ENCODE measurements at places on chromosomes 6 and 20.

- no peak for DNase-seq
These were observed 146.2 kb downstream of the MMS22L start for GRCh38 chr6:97136626-97137358.

- no peak for DNase-seq
These were observed 64.3 kb downstream of the CDH22 start for GRCh38 chr20:46243707-46244628.

DNA sequence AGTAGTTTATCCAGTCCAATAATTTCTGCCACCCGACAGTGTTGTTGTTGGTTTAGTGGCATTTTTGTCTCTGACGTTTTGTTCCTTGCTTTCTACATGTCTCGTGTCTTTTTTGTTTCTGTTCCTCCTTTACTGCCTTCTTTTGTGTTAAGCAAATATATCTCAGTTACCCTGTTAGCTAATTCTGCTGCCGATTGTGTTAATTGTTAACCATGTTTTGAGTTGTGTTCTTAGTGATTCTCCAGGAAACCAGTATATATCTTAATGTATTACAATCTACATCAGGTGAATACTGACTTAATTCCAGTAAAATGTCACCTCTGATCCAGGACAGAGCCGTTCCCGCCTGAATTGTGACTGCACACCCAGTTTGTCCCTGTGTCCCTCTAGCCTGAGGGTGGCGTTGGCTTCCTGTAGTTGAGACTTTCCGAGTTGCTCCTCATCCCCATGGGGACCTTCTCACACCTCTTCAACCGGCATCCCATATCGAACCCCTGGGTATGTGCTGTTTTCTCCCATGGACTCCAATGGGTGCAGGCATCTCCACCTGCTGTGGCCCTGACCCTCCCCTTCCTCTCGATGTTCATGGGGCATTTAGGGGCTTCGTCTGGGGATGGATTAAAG, 35.8 kb upstream of the BHLHE23 start:
- DNase-seq = no peak

- no peak for DNase-seq
These were observed 5.1 kb downstream of the TP53RK start for GRCh38 chr20:46683939-46684750.

DNA sequence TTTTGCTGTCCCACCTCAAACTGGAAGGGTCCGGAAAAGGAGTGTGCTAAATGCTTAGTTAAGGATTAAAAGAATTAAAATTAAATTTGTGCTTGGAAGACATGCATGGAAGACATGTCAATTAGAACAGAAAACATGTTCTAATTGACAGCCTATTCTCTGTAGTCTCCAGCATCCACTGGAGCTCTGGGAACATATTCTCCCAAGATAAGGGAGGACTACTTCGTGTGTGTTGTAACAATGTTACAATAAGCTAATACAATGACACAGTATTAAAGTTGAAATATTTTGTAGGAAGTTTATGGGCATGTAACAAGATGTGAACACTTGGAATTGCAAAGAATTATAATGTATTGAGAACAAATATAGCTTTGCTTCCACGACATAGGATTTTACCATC, 567.4 kb upstream of the CITED2 start:
- DNase-seq = no peak

GRCh38 chr6:37624606-37625574, 72.8 kb downstream of the MDGA1 start:
- no peak for DNase-seq

- no peak for DNase-seq
These were observed 45.5 kb upstream of the SNAP25 start for GRCh38 chr20:10172998-10173655.

DNA sequence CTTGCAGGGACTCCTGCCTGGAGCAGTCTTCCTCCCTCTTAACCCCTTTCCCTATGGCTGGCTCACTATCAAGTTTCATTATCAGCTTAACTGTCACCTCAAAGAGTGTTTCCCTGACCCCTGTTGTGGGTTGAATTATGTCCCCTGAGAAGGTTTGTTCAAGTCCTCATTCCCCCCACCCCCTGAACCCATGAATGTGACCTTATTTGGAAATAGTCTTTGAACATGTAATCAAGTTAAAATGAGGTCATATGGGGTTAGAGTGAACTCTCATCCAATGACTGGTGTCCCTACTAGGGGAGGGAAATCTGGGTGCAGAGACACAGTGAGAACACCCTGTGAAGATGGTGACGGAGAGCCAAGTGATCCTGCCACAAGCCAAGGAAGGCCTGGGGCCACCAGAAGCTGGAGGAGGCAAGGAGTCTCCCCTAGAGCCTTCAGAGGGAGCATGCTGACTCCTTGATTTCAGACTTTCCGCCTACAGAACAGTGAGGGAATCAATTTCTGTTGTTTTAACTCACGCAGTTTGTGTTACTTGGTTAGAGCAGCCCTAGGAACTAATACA, 165.2 kb upstream of the TOP1 start:
- DNase-seq = no peak

GRCh38 chr20:50111120-50111828, 1.7 kb downstream of the UBE2V1 start:
- DNase-seq = no peak

GRCh38 chr6:116106146-116106545, 5.5 kb downstream of the NT5DC1 start:
- no peak for DNase-seq

GRCh38 chr6:20826378-20826777, 292.1 kb downstream of the CDKAL1 start:
- DNase-seq = no peak

- no peak for DNase-seq
These were observed 34.1 kb downstream of the TNXB start for GRCh38 chr6:32074996-32075532.

DNA sequence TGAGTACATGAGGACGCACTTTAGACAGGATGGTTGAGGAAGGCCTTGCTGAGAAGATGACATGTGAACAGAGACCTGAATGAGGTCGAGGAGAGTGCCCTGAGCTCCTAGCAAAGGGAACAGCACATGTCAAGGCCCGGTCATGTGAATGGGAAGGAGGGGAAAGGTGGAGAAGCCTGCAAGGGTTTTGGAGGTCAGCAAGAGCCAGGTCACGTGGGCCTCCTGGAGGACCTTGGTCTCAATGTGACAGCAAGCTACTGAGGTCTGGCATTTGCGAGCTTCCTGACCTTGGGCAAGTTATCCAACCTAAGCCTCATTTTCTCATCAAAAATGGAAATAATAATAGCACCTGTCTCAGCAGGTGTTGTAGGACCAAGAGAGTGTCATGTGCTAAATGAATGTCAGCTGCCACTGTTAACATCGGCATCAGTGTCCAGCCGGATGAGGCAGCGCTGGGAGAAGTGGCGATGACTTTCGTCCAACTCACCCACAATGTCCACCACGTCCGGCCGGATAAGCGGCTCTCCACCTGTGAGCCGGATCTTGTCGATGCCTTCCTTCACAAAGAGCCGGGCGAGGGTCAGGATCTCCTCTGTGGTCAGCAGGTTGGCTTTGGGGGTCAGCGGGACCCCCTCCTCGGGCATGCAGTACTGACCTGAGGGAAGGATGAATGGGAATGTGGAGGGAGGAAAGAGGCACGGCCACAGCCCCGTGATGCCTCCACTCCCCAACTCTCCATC, 8.9 kb downstream of the MOCS1 start:
- no peak for DNase-seq

DNA sequence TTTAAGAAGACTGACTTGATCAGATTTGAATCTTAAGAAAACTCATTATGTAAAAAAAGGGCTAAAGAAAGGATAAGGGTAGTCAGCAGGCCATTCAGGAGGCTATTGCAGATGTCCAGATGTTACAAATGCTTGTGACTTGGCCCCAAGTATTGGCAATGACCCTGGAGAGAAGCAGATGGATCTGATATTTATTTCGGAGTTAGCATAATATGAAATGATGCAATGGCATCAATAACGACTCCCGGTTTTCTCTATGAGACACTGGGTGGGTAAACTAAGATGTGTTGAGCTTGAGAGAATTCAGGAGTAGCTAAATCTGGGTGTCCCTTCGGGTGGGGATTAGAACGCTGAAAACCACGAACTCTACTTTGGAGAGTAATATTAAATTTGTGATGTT, 149.7 kb downstream of the LAMA2 start:
- no peak for DNase-seq

GRCh38 chr6:39853604-39854003, 61.4 kb downstream of the DAAM2 start:
- peak; percentile 39 for DNase-seq

- DNase-seq = no peak
These were observed 109.2 kb upstream of the OGFRL1 start for GRCh38 chr6:71179249-71179885.

GRCh38 chr6:29926413-29927274, 15.7 kb upstream of the HLA-A start:
- no peak for DNase-seq

DNA sequence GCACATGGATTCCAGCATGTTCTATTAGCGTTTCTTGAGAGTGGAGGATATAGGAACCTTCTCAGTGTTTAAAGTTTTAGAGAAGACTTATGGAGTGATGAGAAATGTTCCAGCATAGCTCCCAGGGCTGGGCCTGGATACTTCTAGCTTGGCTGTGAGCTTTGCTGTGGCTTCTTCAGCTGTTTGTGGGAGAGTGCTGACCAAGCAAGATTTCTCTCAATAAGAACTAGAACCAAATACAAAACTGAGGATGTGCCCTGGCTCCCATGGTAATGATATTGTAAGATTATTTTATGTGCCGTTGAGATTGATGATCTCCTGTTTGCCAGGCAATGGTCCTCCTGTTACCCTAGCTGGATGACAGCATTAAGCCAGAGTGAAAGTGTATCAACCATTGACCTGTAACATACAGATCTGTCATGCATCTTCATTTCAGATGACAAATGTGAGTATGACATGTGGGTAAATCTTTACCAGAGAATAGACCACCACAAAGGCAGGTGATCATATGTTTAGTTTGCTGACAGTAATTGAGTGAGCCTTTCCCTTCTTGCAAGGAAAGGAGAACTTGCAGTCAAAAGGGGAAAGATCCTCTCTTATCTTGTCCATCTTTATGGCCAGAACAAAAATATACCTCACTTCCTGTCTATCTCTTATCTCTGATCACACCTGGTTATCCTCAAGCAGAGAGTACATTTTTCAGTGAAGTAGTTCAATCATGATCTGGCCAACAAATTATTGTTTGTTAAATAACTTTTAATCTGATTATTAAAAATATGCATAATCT, 180.1 kb downstream of the SLC24A3 start:
- no peak for DNase-seq

DNA sequence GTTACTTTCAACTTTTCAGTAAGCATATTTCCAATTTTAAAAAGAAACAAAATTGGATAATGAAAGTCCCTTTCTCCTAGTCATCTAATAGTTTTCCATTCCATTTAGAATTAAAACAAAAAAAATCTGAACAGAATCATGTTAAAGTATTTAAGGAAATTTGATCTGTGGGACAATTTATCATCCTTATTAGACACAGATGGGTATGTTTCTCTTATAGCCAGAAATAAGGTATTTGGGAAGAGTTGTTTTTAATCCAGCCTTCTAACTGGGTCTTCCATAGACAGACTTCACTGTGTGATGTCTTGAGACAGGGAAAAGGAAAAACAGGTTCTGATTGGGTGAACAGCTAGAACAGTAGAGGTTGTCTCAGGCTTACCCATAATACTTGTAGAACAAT, 39.5 kb upstream of the STXBP5 start:
- DNase-seq = no peak

GRCh38 chr20:49620364-49621240, 52.7 kb upstream of the PTGIS start:
- DNase-seq = no peak

DNA sequence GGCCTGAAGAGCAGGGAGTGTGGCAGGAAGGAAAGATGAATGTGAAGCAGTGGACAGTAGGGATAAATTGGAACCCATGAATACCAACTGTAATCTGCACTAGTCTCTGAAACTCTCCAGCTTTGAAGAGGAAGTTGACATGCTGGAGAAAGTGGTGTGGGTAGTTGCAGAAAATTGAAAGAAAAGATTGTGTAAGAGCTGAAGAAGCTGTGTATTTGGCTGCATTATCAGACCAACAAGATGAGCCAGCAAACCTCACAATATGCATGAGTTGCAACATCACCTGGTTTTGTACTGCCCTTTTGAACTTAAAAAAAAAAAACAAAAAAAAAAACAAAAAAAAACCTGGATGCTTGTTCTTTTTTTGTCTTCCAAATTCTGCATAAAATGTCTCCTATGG, 921.9 kb upstream of the EYS start:
- DNase-seq = no peak

DNA sequence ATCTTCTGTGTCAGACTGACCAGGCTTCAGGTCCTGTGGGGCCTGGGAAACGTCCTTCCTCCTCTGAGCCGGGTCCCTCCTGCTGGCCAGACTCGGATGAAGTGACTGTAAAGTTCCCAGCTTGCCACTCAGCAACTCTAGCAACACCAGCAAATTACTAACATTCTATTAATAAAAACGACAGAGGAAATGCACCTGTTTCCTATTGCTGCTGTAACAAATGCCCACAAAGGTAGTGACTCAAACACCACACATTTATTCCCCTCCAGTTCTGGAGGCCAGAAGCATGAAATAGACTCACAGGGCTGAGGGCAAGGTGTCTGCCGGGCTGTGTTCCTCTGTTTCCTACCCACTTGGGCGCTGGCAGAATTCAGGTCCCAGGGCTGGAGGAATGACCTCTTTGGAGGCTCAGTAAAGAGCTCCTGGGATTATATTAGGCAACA, 48.8 kb downstream of the CTCFL start:
- no peak for DNase-seq

DNA sequence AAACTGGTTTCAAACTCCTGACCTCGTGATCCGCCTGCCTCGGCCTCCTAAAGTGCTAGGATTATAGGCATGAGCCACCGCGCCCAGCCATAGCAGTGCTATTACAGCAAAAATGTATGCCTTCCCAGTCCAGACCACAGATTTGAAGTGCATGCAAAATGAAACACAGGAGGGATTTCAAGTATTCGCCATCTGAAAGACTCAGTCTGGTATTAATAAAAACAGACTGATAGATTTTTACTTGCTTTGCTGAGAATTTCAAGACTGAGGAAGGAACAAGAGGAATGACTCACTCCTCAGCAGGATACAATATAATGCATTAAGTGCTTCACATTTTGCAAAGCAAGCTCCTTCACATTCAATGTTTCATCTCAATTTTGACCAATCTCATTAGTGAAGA, 134.9 kb downstream of the TMEM200A start:
- DNase-seq = no peak

DNA sequence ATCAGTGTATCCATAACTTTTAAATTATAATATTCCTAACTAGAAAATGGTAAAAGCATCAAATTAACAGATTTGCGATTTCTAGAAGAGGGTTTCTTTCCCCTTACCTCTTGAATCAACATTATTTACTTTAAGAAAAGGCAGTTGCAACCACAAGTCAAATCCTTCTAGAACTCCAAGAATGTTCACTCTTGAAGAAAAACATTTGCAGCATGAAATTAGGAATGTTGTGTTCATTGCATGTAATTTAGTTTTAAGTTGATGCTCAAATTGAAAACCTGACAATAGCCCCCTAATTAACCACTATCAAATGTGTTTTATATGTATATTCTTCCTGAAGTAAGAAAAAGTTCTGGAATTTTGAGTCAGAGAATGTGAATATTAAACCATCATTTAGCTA, 2.3 kb upstream of the REV3L start:
- DNase-seq = no peak

GRCh38 chr6:129191235-129191634, 308.3 kb downstream of the LAMA2 start:
- no peak for DNase-seq

GRCh38 chr20:39108746-39109145, 146.6 kb downstream of the DHX35 start:
- DNase-seq = no peak
